ENCODE measurements at places on chromosomes 5 and 9.

DNA sequence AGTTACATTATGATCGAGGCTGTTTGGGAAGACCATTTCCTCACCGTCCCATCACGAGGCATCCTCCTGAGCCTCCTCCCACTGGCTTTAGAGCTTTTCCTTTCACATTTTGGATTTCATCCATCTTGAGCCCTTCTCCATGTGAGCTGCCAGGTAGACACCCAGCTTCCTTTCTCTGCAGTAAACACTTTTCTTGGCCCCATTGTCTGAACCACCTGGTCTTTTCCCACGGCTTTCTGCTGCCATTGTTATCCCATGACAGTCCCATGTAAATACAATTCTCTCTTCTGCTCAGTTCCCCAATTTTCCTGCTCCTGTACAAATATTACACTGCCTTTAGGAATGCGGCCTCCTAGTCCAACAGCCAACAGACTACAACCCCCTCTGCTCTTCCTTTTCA lies 24.1 kb downstream of the UBE2QL1 start:
- DNase-seq, result no peak

GRCh38 chr9:108786901-108787689 lies 68.7 kb downstream of the ACTL7B start:
- peak; percentile 51 for DNase-seq

DNA sequence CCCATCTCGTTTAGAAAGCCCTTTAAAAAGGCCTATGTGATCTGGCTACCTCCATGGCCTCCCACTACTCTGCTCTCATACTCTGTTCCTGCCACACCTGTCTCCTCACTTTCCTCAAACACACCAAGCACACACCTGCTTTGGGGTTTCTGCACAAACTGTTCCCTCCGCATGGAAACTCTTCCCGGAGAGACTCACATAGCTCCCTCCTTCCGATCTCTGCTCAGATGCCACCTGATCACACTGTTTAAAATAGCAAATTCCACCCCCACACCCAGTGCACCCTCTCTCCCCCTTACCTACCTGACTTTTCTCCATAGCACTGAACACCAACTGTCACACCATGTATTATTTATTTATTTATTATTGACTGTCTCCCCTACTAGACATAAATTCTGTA lies 84.0 kb upstream of the NR4A3 start:
- no peak for DNase-seq

- no peak for DNase-seq
Observed at GRCh38 chr5:32559411-32559810, 25.9 kb upstream of the SUB1 start.

GRCh38 chr9:71518045-71518827 lies 250.1 kb downstream of the CEMIP2 start:
- no peak for DNase-seq

DNA sequence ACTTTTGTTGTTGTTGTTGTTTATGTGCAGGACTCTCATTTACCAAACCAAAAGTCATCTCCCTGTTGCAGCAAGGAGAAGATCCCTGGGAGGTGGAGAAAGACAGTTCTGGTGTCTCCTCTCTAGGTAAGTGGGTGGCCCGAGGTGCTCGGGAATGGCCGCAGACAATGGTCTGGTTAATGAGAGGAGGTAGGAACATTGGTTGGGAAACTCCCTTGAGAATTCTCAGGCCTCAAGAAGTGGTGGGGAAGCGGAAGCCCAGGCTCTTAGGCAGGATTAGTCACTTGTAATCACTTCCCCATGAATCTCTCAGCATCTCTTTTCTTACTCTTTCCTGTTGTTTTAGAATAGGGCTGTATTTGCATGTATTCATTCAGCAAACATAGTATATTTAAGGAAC lies 7.2 kb downstream of the ZNF354B start:
- DNase-seq, result no peak

GRCh38 chr9:16664211-16664610 lies 206.3 kb downstream of the BNC2 start:
- DNase-seq, result no peak

- DNase-seq, result peak; percentile 53
Observed at GRCh38 chr5:168364750-168365550, 73.5 kb downstream of the WWC1 start.

DNA sequence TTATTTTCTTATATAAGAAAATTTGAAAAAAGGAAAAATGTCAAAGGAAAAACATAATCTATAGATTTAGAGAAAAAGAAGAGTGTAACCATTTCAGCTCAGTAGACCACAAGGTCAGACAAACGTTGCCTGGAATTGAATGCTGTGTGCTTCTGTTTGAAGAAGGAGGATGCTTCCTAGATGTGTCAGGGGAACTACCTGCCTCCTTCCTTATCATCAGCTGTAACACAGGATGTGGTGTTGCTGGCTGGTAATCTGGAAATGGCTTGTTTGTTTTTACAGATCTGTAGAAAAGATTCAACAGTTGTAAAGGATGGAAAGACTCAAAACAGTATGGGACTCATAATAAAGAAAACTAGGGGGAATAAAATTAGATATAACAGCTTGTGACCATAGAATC lies 160.7 kb upstream of the MEF2C start:
- DNase-seq, result no peak

GRCh38 chr9:82367016-82367415 lies 378.4 kb downstream of the SPATA31D1 start:
- DNase-seq, result no peak

DNA sequence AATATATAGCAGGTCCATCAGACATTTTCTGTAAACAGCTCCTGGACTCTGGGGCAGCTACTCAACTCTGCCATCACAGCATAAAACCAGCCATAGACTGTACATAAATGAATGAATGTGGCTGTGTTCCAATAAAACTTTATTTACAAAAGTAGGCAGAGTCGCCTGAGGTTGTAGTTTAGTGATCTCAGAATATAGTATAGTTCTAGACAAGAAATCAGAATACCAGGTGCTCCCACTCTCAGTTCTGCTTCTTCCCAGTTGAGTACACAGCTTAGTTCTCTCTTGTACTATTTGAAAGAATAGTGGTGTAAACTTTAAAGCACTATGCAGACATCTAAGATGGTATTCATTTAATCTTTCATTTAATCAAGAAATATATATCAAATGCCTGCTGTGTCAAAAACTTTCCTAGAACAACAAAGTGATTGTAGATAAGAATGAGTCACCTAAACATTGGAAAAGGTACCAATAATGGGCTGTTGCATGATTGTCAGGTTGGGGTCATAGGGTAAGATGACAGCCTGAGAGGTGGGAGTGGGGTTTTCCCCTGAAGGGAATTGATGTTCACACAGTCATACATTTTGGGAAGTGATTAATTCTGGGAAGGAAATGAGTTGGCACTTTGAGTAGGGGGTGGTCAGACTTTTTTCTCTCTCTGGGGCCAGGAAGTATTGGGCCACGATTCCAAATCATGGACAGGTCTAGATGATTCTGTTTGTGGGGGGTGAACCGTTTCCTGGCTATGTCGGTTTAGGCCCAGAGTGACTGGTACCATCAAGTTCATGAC lies 37.0 kb downstream of the TNFSF8 start:
- no peak for DNase-seq

GRCh38 chr9:4936277-4936676 lies 48.8 kb upstream of the JAK2 start:
- no peak for DNase-seq

DNA sequence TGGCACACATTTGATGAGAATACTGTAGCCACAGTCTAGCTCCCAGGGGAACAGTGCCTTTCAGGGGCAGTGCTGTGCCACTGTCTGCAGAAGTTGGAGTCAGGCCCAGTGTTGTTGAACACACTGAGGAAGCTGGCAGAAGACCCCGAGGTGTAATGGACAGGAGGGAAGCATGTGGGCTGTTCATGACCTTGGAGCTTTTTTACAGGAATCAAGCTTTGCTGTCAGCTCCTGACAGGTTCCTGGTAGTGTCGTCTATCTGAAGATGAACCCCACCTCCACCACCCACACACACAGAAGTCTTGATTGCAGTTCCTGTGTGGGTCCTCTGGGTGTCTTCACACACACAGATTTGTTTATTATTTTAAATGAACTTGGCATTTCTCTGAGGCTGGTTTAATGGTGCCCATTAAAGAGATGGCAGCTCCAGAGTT lies 40.3 kb upstream of the TNFAIP8 start:
- no peak for DNase-seq

DNA sequence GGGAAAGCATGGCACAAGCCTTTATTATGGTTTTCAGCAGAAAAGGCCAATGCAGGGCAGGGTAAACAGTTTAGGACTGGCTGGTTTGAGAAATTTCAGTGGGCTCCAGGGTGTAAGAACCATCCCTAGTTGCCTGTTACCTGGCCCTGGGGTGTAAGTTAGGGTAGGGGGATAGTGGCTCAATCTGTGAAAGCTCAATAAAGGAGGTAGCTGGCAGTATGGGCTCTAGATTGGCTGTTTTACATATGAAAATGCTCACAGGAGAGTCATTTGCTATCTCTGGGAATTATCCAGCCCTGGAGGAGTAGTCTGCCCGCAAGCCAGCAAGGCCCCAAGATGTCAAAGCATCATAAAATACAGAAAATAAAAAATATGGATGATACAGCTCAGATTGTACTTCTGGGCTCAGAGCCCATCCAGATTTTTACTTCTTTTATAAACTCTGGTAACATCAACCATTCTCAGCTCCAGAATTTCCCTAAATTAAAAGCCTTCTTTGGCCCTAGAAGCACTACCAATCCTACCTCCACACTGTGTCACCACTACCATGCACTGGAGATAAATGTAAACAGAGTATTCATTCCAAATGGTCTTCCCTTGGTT lies 31.1 kb downstream of the SSBP2 start:
- no peak for DNase-seq

DNA sequence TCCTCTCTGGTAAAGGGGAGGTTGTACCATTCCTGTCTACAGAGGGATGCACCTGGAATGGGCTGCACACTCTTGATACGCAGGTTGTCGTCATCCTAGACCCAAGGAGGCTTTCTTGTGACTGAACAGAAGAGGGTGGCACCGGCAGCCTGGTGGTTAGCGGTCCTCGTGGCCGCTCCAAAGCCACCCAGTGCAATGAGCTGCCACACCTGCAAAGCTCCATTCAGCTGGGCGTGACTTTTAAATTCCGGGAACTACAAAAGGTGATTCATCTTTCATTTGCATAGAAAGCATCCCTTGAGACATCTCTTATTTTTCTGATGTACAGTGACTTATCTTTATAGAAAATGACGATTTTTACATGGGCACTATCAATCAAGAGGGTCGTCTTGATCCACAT lies 286.1 kb upstream of the IRX1 start:
- no peak for DNase-seq

DNA sequence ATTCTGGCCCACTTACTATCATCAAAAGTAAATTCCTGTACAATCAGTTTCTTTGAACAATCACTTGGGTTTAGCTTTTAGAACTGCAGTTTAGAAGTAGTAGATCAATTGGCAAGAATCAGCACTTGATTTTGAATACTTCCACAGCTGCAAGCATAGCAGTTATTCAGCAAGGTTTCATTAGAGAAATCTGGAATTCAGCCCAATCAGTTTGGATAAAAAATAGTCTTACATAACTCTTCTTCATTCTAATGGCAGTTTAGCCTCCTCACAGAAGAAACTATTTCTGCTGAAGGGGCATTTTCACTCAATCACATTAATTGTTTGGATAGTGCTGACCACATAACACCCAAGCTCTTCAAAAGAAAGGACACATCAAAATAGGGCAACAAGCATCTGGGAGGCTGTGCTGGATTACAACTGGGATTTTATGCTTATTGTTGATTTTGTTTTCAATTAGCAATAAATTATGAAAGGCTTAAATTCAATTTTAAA lies 336.2 kb upstream of the PDE4D start:
- DNase-seq, result no peak

- DNase-seq, result no peak
Observed at GRCh38 chr9:115198001-115198400, 80.0 kb upstream of the TNC start.

- DNase-seq, result no peak
Observed at GRCh38 chr5:34691326-34691725, 35.2 kb downstream of the RAI14 start.

- DNase-seq, result no peak
Observed at GRCh38 chr5:168174376-168174775, 117.1 kb upstream of the WWC1 start.

DNA sequence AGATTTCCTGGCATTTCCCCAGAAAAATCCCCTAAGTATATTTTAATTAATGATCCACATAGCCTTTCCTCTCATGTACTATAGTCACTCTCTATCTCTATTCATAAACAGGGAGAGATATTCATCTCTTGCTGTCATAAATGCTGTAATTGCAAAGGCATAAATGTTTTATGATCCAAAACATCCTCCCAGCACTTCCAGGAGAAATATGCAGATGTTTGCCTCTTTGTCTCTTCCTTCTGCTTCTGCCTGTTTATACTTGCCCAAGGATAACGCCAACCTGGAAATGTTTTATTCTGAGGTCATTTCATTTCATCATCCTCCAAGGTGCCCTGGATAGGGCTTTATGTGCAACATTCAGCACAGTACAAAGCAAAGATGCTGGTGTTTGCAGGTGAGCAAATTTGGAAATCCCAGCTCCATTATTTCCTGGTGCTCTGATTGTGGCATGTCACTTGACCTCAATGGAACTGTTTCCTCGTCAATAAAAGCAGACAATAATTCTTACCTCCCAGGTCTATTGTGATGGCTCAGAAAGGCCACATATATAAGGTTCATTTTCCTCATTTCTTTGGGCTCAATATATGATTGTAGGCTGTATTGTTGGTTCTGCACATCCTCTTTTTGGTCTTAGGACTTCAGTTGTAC lies 6.9 kb downstream of the TNFSF15 start:
- DNase-seq, result no peak

GRCh38 chr9:79312686-79313421 lies 258.9 kb upstream of the TLE4 start:
- DNase-seq, result peak; percentile 45

GRCh38 chr5:122073864-122074263 lies 4.2 kb downstream of the LOX start:
- no peak for DNase-seq

GRCh38 chr5:175710326-175710725 lies 52.5 kb downstream of the HRH2 start:
- no peak for DNase-seq
